Posterior cingulate gyrus (tissue), 11 donors: ENCODE measurements at places on chromosomes 3 and 15.

GRCh38 chr3:123758081-123758564, 126.0 kb downstream of the MYLK start:
- no peak for DNase-seq

- DNase-seq = no peak
These were observed 7.8 kb downstream of the CD80 start for GRCh38 chr3:119551598-119551997.

DNA sequence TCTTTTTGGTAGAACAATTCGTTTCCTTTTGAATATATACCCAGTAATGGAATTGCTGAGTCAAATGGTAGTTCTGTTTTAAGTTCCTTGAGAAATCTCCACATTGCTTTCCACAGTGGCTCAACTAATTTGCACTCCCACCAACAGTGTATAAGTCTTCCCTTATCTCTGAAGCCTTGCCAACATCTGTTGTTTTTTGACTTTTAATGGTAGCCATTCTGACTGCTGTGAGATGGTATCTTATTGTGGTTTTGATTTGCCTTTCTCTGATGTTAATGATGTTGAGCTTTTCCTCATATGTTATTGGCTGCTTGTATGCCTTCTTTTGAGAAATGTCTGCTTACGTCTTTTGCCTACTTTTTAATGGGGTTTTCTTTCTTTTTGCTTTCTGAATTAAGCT, 270.6 kb upstream of the MEIS2 start:
- DNase-seq = no peak

- DNase-seq = no peak
These were observed 124.9 kb downstream of the ZBTB20 start for GRCh38 chr3:115022199-115022598.

GRCh38 chr3:111194048-111194447, 122.4 kb downstream of the NECTIN3 start:
- DNase-seq = no peak

DNA sequence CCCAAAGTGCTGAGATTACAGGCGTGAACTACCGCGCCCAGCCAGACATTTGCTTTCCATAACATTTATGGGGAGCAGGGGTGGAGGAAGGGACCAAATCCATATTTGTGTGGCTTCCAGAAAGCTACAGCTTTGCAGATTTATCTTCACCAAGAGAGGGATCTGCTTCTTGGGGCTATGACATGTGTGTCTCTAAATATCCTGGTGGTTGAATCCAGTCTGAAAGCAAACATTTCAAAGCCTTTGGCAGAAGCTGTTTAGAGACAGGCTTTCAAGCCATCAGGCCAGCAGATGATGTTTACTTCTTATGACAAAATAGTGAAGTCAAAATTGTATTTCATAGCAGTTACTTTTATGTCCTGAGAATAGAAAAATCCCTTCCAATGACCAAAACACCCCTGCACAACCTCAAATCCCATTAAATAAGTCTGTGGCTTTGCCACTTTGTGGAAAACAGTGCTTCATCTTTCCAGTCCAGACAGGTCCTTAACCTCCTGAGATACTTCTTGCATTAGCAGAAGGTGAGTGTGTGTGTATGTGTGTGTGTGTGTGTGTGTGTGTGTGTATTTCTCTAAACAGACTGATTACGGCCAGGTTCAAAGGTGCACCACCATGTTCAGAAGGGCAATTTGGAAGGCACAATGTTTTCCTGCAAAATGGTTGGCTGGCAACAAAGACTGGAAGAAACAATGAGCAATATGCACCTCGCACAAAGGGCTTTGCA, 191.4 kb upstream of the LRIG1 start:
- DNase-seq = no peak

DNA sequence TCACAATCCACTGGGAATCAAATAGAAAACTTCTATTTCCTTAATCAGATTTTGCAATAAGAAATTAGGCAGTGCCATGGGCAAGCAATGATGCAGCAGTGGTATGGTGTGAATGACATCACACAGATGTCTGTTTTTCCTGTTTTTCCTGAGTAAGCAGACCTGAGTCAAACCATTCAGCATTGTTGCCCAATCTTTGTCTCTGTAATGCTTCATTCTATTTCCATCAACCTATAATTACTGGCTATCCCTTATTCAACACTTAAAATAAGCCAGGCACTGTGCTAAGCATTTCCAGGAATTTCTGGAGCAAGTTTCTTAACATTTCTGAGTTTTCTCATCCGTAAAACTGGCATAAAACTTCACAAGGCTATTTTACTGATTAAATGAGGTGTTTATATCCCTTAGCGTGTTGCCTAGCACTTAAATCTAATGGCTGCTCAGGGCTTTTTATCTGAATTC, 11.3 kb upstream of the OXSR1 start:
- no peak for DNase-seq

DNA sequence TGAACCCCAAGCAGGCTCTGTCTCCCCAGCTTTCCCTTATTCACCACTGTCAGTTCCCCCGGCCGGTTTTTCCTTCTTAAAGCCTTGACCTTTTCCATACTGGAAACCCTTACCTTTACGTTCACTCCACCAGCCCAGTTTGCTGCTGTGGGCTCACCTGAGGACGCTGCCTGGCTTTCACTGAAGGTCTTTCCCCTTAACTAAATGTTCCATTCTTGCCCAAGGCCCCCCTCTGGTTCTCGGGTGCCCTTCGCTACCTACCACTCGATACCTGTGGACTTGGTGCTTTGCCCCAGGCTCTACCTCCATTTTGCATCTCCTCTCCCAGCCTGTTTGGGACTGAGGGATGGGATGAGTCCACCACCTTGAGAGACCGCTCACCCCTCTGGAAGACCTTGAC, 851 bp downstream of the AP2M1 start:
- DNase-seq = no peak

- no peak for DNase-seq
These were observed 202.3 kb upstream of the POU1F1 start for GRCh38 chr3:87478716-87479115.

GRCh38 chr15:85742186-85742821, 52.4 kb downstream of the KLHL25 start:
- DNase-seq = no peak

DNA sequence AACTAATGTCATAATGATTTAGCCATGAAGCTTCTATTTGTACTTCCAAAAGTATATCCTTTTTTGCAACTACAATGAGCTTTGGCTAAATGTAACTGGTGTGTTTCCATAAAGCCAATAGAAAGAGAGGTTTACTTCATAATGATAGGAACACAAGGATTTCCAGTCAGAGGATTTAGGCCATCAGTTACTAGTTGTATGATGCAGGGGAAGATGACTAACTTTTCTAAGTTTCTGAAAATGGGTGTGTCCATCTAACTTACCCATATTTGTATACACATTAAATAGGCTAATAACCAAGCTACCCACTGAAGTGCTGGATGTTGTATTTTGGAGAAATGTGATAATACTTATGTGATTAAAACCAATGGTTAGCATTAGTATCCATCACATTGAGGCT, 55.7 kb downstream of the SLC4A7 start:
- no peak for DNase-seq

GRCh38 chr3:62705721-62706120, 169.5 kb downstream of the CADPS start:
- DNase-seq = no peak

DNA sequence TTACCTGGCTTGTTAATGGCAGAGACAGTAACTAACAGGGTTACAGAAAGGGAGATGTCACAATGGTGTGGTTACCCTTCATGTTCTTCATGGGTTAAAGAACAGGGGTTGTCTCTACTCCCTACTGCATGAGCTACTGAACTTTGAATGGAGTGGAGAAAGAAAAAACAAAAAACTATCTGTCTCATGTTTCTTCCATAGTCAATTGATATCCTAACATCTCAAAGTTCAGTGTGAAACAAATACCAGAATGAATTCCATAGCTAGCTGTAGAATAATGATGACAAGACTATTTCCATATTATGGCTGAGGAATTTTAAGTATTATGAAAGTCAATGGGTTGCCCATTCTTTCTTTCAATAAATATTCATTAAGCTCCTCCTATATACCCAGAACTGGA, 161.3 kb upstream of the LPP start:
- no peak for DNase-seq
